ENCODE measurements at places on chromosomes 16 and 17. TPM values are rescaled to one million over a fixed set of nuclear protein-coding genes. Genes with fewer than 3 reads are reported as not detected.

The RTN4RL1 gene
- 0.32 TPM for total RNA-seq

DNA sequence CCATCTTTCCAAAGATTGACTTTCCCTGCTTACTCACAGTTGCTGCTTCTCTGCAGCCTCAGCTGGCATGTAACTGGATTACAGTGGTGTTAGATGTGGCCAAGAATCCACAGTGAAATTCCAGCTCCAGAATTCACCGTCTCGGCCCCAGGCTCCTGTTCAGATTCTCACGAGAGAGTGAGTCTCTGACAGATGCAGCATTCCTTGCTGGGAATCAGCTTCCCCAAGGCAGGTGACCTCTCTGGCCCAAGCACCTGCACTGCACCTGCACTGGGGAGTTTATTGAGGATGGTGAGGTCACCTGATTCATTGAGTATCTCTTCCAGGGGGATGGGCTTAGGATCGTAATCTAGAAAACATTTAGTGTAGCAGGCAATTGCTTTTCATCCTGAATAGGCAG, 600.5 kb upstream of the RBFOX1 start:
- DNase-seq: no peak

The RMI2 gene
- 46.3 TPM for total RNA-seq

DNA sequence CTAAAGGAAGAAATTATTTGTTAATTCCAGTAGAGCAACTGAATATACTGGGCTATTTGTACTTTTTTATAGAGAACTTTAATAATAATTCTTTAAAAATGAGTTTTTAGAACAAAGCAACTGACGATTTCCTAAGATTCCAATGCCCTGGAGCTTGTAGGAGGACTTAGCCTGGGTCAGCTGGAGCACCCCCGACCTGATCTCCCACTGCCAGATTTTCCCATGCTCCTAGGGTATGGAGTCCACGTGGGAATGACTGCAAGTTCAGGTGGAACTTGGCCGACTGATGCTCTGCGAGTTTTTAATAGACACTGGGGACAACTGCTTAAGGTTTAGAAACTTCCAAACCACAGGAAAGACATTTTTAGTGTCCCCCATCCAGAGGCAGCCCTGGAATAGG, 25.5 kb upstream of the CACNG5 start:
- no peak for DNase-seq

- DNase-seq: no peak
Measured at GRCh38 chr16:24989494-24989893, 25.7 kb downstream of the ARHGAP17 start.

The ITGAD gene
- not detected for total RNA-seq

GRCh38 chr17:4511199-4511932, 12.7 kb downstream of the SPNS2 start:
- DNase-seq: no peak

The PYY gene
- total RNA-seq: 258 TPM

The EVPL gene
- total RNA-seq: 31.1 TPM

GRCh38 chr16:87416826-87417527, 24.8 kb downstream of the MAP1LC3B start:
- DNase-seq: peak; percentile 43

The ZFHX3 gene
- total RNA-seq: 10.5 TPM

The CTRB2 gene
- not detected for total RNA-seq

GRCh38 chr16:3022684-3023414, 893 bp downstream of the HCFC1R1 start:
- no peak for DNase-seq

The STXBP4 gene
- total RNA-seq: 6.2 TPM

DNA sequence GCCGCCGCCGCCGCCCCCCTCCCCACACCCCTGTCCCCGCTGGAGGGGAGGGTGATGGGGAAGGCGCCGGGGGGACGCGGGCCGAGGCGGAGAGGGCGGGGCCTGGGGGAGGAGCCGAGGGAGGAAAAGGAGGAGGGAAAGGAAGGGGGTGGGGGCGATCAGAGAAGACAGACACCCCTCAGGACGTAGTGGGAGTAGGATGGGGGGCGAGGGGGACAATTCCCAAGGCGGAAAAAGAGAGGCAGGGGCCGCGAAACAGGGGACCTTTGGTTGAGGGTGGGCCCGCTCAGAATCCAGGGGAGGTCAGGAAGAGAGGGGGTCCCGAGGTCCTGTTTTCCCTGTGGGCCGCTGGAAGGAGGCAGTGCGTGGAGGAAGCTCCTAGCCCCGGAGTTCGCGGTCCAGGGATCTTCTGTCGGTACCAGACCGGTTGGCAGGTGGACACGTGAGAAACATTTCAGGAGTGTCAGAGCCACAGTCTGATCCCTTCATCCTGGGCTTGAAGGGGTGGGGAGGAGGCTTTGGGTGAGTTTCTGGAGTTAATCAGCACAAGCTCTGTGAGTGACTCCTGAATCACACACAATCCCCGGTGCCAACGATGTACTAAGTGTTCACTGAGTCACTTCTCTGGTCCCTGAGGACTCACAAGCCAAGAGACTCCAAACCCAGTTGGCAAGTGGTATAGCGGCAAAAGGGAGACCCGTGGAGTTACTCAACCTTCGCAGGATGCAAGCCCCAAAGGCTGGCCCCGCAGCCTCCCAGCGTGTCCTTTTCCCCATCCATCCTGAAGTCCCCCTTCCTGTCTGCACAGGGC, at the start of gene XYLT1:
Gene XYLT1 (minus strand): TSS at position 53 of the 811 bp plus-strand sequence. CDS start 164 bp downstream, outside the sequence.
- DNase-seq: peak; percentile 66

The LIG3 gene
- 42.9 TPM for total RNA-seq

DNA sequence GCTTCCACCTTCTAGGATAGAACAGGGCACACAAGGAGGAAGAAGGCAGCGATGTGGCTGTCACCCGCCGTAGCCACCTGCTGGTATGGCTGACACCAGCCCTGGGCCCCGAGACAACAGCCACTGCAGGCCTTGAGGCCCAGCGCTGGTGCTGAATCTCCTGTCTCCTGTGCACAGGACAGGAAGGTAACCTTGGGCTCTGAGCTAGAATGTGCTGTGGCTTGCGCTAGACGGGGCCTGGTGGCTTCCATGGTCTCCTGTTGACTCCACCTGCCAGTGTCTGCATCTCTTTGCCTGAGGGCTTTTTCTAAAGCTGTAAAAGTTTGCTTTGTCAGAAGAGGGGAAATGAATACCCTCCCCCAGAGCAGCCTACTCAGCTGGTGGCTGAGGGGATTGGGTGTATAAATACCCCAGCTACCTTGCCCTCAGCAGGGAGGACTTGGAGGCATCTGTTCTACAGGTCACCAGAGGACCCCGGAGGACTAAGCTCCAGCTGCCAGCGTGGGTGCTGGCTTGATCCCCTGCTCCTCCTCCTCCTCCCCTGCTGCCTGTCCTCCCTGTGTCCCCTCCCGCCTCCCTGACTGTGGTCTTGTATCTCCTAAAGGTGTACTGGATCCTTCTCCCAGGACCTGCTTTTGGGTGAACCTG, 76.1 kb upstream of the SDK2 start:
- no peak for DNase-seq

The CD7 gene
- 4.2 TPM for total RNA-seq

DNA sequence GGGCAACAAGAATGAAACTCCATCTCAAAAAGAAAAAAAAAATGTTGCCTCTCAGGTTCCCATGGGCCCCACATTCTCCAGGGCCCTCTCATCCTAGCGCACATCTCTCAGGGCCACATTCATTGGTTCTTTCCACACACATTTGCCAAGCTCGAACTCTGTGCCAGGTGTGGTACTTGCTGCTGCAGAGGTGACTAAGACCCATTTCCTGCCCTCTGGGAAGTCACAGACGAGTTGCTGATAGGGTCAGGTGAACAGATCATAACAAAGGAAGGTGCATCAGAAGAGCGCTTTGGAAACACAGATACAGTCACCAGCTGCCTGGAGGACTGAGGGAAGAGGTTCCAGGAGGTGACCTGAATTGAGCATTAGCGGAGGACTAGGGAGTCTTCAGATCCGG, 1.0 kb downstream of the GSDMA start:
- no peak for DNase-seq

GRCh38 chr17:79920751-79921410, 81.6 kb upstream of the CBX4 start:
- no peak for DNase-seq

GRCh38 chr16:87317750-87318644, 805 bp upstream of the C16orf95 start:
- DNase-seq: peak; percentile 66

The TMEM114 gene
- not detected for total RNA-seq

The GGA3 gene
- 48.4 TPM for total RNA-seq

- no peak for DNase-seq
Measured at GRCh38 chr16:782766-783403, 5.3 kb downstream of the RPUSD1 start.

The KRTAP2-3 gene
- not detected for total RNA-seq

DNA sequence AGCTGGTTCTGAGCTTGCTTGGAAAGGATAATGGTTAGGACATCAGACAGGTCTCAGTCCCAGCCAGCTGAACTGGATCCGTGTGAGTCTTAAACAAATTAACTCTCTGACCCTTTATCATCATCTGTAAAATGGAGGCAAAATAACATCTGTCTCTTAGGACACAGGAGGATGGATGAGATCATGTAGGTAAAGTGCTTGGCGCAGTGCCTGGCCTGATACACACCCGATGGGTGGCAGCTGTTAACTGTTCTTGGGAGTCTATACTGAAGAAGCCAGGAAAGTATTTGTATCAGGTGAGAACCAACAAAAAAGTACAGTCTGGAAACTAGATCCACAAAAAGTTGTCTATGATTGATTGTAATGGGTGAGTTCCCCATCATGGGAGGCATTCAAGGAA, 188.6 kb downstream of the C16orf78 start:
- DNase-seq: no peak

The KRTAP4-12 gene
- not detected for total RNA-seq

DNA sequence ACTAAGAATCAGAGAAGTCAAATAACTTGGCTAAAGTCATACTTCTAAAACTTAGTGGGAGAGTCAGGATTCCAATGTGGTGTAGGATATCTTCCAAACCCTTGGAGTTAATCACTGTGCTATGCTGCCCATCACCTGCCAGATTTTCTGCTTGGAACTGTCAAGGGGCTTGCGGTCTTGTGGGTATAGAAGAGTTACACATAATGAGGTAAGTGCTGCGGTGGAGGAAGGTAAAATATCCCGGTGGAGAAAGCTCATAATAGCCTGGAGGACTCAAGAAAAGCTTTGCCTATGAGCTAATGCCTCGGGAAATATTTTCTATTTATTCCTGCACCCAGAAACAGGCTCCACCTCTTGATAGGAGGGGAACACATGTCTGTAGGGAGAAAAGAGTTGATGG, 195.6 kb downstream of the UTP18 start:
- DNase-seq: no peak

- no peak for DNase-seq
Measured at GRCh38 chr17:45341533-45342158, 24.8 kb upstream of the MAP3K14 start.

DNA sequence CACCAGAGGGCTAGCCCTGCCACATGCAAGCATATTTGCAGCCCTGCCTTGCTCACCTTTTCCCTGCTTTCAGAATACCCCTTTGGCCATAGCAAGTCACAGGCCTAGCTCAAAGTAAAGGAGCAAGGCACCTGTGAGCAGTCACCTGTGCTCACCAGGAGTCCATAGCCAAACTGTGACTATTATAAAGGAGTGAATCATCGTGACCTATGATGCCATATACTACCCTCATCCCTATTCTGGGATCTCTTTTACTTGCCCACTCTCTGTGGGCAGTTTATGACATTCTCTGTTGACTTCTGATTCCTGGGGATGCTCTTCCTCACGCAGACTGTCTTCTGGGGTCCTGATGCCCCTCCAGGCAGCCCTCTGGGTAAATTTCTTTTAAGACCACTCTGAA, 200.5 kb upstream of the NLRP1 start:
- no peak for DNase-seq

- no peak for DNase-seq
Measured at GRCh38 chr16:86096850-86097249, 197.9 kb downstream of the IRF8 start.

GRCh38 chr17:13088666-13089065, 70.8 kb upstream of the ELAC2 start:
- DNase-seq: no peak
